NCI-H2029 (cell line): ENCODE measurements at places on chromosomes 6 and 20.

DNA sequence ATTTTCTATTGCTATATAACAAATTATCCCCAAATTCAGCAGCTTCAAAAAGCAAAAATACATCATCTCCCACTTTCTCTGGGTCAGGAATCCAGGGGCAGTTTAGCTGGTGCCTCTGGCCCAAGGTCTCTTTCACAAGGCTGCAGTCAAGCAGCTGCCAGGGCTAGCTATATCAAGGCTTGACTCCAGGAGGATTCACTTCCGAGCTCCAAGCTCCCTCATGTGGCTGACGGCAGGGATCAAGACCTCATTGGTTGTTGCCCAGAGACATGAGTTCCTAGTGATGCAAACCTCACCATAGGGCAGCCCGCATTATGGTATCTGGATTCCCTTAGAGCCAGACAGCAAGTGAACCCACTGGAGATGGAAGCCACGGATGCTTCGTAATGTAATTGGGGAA, 1.3 kb upstream of the VNN1 start:
- DNase-seq = no peak

- no peak for DNase-seq
Measured at GRCh38 chr20:9150679-9151078, 81.8 kb downstream of the PLCB4 start.

DNA sequence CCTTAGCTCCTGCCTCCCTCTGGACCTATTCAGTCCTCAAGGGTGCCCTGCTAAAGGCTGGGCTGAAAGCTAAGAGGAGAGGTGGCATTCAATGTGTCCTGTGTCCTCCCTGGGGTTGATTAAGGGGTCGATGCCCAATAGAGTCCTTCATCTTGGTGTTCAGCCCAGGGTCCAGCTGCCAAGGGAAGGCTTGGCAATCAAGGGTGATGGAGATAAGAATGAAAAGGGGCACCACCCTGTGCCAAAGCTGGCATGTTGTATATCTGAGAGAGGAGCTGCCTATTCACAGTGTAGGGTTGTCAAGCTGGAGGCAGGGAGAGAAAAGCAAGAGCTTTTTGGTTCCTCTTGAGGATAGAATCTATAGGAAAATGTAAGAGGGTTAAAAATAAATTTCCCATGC, 12.3 kb downstream of the C20orf173 start:
- DNase-seq = no peak

- DNase-seq = no peak
Measured at GRCh38 chr20:59191756-59192532, 28.3 kb downstream of the ZNF831 start.

GRCh38 chr6:110517034-110517433, 40.6 kb upstream of the SLC22A16 start:
- no peak for DNase-seq
